SK-MEL-5 (cell line): ENCODE measurements at places on chromosomes 7 and 10. TPM values are rescaled to one million over a fixed set of nuclear protein-coding genes. Genes with fewer than 3 reads are reported as not detected.

- DNase-seq: no peak
These were observed 450.9 kb upstream of the VSTM2A start for GRCh38 chr7:54091322-54091721.

GRCh38 chr7:157047148-157047547 lies 36.7 kb upstream of the MNX1 start:
- DNase-seq: no peak

- no peak for DNase-seq
These were observed 335 bp upstream of the CHCHD1 start for GRCh38 chr10:73781548-73781878.

DNA sequence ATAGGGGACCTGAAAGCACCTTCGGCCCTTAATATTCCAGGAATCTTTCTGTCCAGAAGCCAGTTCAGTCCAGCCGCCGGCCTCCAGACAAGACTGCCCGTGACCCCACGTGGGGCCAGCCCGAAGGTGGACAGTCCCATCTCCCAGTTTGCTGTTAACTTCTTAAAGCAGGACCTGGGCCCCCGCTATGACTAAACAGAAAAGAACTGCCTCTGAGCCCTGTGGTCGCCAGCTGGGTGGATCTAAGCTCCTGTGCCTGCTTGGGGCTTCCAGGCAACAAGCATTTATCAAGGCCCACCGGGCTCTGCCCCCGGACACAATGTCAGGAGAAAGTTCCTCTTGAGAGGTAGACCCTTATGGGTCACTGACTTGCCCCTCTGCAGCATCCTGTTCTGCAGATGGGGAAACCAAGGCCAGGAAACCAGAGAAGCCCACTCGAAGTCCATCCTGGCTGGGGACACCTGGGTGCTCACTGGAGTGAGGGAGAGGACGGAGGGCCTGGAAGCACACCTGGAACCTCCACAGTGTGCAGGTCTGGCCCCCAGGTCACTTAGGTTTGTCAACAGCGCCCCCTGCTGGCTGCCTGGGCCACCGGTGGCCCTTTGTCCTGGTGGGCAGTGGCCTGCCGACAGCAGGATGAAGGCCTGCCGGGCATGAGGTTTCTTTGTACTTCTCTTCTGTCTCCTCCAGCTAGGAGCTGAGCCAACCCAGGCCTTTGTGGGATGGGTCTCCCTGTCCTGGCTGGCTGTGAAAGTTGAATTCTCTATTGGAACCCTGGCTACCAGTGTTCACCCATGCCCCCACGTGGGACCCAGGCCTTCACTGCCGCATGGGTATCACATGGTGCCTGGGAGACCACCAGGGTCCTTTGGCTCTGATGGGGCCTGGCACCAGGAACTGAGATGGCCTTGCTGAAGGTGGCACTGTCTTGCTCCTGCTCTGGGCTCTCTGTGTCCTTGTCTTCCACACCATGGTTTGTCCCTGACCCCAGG lies 128.0 kb downstream of the ZMIZ1 start:
- peak; percentile 55 for DNase-seq

DNA sequence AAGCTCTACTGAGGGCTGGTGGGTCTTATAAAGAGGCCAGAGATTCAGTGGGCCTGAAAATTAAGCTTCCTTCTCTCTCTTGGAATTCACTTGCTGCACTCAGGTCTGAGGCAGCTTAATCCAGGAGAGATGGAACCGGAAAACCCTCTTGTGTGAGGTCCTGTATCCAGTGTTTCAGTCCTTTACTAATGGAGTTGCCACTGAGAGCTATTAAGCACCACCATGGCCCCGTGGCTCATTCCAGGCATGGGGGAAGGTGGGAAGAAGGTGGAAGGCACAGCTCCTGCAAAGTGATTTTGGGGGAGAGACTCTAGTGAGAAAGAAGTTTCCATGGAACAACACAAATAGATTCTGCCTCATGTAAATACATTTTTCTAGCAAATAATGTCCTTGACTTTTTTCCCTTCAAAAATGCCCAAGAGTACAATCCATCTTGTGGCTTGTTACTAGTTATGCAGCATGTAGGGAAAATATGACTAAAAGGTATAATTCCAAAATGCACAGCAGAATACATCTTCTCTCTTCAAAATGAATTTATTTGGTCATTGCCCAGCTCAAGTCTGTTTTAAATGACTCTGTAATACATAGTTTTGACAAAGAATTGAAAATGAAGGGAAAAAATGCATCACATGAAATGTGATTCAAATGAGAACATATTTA lies 46.7 kb upstream of the FOXI2 start:
- DNase-seq: no peak

GRCh38 chr7:2210551-2211258 lies 22.0 kb downstream of the MAD1L1 start:
- no peak for DNase-seq

DNA sequence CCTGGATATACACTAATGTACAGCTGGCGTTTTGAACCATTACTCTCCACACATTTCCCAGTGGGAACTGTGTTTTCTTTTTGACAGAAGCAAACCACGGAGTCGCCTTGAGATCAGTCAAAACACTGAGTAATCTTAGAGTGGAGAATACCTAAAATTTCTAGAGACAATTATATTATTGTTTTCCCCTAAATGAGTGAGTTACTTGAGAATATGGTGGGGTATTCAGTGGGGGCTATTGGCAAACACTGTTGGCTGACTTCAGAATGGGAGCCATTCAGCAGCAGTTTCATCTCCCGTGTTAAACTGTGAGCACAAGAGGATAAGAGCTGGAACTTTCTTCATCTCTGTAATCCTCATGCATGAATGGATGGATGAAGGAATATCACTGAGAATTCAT lies 6.2 kb downstream of the IL2RA start:
- no peak for DNase-seq

DNA sequence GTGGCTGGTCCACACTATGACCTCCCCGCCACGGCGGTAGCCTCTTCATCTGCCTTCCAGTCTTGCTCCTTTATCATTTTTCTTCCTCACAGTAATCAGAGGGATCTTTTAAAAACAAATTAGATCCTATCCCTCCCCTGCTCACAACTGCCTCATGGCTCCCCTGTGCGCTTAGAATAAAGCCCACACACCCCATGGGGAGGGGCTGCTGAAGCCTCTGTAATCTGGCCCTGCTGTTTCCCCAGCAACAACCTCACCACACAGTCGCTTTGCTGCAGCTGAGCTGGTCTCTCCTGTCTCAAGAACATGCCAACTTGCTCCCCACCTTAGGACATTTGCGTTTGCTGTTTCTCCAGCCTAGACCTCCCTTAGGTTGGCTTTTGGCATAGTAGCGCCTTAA lies 41.0 kb downstream of the SP8 start:
- DNase-seq: no peak

DNA sequence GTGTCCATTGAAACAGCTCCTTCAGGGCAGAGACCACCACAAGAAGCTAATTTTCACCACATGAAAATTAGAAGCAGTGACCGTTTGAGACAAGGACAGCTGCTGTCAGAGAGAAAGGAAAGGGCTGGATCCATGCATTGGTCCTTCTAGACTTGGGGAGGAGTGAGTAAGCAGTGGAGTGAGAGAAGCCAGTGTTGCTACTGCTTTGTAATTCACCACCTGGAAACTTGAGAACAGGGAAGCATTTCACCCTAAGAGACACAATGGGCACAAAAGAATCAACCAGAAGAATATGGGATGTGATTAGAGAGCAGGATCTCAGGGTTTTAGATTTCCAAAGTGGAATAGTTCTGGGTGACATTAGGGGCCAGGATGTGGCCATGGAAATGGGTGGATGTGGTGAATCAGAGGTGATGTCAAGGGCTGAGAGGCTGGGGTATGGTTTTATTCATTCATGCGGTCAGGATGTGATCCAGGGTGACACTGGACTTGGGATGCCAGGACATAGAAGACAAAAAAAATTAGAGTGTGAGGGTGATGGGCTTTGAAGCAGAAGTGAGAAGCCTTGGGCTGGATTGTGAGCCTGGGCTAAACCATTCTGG lies 61.6 kb downstream of the DENND11 start:
- DNase-seq: no peak

- no peak for DNase-seq
These were observed 137.4 kb downstream of the ZNF438 start for GRCh38 chr10:30894221-30894620.

DNA sequence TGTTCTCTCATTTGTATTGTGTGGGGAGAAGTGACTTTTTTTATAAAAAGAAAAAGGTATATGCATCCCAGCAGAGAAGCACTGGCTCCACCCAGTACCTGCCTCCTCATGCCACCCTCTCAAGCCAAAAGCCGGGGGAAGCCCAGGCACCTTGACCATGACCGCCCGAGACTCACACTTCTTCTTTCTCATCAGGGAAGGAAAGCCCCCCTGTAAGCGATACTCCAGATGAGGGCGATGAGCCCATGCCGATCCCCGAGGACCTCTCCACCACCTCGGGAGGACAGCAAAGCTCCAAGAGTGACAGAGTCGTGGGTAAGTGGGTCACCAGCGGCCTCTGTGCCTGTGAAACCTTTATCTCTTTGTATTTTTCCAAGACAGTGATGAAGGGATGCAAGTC lies 22.9 kb downstream of the IKZF1 start:
- DNase-seq: no peak

GRCh38 chr10:49010865-49011264 lies 71.2 kb upstream of the LRRC18 start:
- no peak for DNase-seq

DNA sequence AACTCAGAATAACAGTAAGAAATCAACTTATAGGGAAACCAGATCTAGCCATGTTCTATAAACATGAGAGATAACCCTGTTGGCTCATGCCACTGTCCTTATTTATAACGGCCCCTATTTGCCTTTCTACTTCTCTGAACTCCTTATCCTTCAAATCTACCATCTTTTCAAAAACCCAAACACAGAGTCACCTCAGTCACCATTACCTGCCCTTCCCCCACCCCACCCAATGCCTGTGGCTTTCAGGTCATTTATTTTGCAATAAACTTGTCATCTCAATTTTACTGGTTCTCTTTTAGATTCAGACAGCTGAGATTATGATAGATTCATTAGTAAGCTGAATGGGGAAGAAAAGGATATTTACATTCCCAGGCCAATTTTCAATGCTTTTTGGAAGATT lies 53.6 kb downstream of the KMT2C start:
- no peak for DNase-seq

DNA sequence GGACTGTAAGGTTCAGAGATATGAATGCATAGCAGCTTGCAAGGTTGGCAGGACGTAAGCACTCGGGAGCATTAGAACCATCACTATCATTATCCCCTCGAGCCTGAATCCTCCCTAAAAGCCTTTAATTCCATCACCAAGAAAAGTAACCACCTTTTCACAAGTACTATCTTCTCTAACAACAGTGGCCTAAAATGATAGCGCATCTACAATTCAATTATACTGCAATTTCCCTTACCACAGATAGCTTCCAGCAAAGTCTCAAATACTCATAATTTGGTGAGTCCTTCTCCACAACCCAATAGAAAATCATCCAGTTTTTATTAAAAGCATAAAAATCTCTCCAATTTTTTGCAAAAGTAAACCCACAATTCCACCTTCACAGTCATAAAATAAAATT lies 42.0 kb downstream of the COL1A2 start:
- no peak for DNase-seq

GRCh38 chr7:87140271-87140748 lies 11.9 kb upstream of the DMTF1 start:
- no peak for DNase-seq

DNA sequence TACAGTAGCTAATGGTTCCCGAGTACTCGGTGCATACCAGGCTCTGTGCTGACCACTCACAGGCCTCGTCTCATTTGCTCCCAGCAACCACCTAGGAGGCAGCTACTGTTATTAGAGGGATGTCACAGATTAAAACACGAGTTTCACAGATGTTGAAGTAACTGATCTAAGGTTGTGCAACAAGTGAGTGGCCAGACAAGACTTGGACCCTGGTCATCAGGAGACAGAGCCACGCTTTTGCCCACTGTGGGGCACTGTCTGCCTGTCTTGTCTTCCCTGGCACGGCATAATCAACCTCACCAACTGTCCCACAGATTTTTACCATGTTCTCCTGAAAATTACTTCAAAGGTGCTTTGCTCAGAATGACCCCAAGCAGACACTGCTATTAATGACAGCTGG lies 111.6 kb upstream of the HABP2 start:
- peak; percentile 10 for DNase-seq

DNA sequence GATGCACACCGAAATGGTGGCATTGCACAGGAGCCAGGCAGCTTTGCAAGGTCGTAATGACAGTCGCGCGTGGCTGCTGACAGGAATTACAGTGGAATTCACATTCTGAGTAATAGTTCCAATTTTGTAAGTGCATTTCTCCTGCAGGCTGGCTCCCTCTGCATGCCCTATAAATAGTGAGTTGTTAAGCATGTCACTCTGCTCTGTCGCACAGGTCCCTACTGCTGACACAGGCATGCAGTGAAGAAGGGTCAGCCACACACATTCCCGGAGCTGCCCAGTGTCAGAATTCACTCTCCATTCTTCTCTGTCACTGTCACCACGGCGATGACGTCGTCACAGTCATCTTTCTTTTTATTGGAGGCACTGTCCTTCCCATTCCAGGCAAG lies 49.2 kb upstream of the SHH start:
- no peak for DNase-seq

GRCh38 chr10:28631896-28632583 lies 45.3 kb upstream of the BAMBI start:
- DNase-seq: no peak

Gene STK31
- 0.88 TPM in 1 of 2 replicates, not detected in the other for total RNA-seq

Gene EPHA1
- total RNA-seq: not detected in 2 replicates

Gene NSUN6
- 3.5 and 5.7 TPM in 2 replicates for total RNA-seq

Gene CALML5
- total RNA-seq: not detected in 2 replicates

Gene ADRA2A
- total RNA-seq: 0.24 and 0.53 TPM in 2 replicates
